ENCODE measurements at places on chromosomes 3 and 15.

DNA sequence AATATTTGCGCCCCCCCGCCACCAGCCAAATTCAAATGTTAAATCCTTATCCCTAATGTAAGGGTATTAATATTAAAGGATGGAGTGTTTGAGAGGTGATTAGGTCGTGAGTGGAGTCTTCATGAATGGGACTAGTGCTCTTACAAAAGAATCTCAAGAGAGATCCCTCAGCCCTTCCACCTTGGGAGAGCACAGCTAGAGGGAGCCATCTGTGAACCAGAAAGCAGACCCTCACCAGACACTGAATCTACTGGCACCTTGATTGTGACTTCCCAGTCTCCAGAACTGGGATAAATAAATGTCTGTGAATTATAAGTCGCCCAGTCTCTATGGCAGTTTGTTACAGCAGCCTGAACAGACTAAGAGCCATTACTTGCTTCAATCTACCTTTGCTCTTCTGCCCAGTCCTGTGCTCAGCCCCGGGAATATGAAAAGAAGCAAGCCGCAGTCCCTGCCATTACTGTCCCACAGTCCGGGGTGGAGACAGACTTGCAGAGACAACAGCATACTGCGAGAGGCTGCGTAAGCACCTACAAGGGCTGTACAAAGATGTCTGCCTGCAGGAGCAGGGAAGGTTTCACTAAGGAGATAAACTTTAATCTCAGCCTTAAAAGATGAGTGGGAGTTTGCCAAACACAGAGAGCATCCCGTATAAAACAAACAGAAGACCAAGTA, 110.7 kb upstream of the TMCO5A start:
- no peak for DNase-seq

GRCh38 chr3:35864871-35865270, 225.5 kb downstream of the ARPP21 start:
- no peak for DNase-seq

- no peak for DNase-seq
These were observed 12.5 kb upstream of the IGF1R start for GRCh38 chr15:98635848-98636247.

GRCh38 chr3:150825192-150825915, 62.4 kb upstream of the SIAH2 start:
- DNase-seq, result no peak

GRCh38 chr3:160797356-160797755, 41.3 kb downstream of the PPM1L start:
- DNase-seq, result no peak

GRCh38 chr3:183563536-183563874, 8.0 kb upstream of the KLHL6 start:
- no peak for DNase-seq

- DNase-seq, result no peak
These were observed 34.6 kb downstream of the SLC7A14 start for GRCh38 chr3:170551252-170551651.

DNA sequence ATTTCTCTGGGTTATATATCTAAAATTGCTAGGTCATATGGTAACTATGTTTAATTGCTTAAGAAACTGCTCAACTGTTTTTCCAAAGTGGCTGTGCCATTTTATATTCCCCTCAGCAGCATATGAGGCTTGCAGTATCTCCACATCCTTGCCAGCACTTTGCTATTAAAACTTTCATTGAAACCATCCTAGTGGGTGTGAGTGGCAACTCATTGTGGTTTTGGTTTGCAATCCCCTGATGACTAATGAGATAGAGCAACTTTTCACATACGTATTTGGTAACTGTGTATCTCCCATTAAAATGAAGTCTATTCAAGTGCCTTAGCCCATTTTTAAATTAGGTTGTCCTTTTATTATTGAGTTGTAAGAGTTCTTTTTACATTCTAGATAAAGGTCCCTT, 17.3 kb downstream of the KPNA1 start:
- no peak for DNase-seq

GRCh38 chr3:134381076-134381475, 6.8 kb upstream of the AMOTL2 start:
- no peak for DNase-seq

DNA sequence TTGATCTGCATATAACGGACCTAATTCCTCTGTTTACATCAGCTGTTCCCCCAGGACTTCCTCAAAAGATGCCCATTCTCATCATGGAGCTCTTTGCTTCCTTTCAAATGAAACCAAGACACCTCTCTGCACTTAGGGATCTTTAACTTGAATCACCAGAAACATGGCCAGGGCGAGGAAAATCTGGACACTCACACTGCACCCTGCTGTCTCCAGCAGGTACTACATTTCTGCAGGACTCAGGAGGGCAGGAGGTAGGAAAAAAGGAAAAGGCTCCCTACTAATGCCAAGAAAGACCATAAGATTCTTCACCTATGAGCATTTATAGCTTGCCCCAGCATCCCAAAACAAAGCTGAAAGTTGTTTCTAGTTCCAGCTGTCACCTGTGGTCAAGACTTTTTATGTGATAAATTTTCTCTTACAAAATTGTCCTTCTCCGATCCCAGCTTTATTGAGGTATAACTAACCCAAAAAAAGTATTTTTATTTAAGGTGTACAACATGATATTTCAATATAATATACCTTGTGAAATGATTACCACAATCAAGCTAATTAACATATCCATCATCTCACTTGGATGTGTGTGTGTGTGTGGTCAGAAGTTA, 87.3 kb upstream of the C15orf61 start:
- no peak for DNase-seq

DNA sequence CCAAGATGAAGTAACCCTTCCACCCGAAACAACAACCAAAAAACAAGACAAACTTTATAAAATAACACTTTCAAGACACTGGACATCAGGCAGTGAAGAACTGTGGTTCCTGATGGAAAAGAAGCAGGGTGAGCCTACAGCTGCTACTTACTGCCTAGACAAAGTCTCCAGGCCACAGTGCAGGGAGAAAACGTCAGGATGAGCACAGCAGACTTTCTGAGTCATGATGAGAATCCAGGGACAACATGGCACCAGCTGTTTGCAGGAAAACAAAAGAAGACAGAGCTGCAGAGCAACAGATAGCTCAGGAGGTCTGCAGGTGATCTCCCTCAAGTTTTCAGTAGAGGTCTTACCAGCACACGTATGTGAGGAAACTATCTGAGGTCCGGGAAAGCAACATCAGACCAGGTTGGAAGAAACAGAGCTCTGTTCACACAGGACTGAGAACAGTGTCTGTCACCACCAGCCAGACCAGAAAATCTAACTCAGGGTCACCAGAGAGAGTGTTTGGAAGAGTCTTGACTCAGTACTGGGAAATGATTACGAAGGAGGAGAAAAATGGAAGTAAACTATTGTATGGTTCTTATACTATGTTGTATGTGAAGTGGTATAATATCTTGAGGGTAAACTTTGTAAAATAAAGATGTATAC, 108.9 kb downstream of the ANO10 start:
- no peak for DNase-seq

DNA sequence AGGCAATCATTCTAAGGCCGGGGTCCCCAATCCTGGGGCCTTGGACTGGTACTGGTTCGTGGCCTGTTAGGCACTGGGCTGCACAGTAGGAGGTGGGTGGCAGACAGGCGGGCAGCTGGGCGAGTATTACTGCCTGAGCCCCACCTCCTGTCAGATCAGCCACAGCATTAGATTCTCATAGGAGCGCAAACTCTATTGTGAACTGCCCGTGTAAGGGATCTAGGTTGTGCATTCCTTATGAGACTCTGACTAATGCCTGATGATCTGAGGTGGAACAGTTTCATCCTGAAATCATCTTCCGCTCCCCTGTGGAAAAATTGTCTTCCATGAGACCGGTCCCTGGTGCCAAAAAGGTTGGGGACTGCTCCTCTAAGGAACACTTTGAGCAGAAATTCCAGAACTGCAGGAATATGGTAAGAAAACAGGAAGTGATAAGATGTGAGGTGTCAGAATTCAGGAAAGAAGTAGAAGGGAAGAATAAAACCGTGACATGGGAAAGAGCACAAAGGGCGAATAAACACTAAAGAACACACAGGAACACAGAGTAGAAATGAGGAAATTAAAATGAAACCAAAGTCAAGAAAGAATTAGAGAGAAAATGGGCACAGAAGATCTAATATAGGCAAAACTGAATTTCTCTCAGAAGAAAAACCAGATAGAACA, 57.6 kb downstream of the PDCD6IP start:
- DNase-seq, result no peak
